ENCODE measurements at places on chromosomes 2 and 18.
A peak's percentile ranks its signal among the peaks of the same experiment; 100 is the strongest.

GRCh38 chr2:130916438-130916705 lies 79.7 kb downstream of the ARHGEF4 start:
- DNase-seq = no peak

- DNase-seq = no peak
Measured at GRCh38 chr18:5977022-5977421, 81.7 kb upstream of the TMEM200C start.

DNA sequence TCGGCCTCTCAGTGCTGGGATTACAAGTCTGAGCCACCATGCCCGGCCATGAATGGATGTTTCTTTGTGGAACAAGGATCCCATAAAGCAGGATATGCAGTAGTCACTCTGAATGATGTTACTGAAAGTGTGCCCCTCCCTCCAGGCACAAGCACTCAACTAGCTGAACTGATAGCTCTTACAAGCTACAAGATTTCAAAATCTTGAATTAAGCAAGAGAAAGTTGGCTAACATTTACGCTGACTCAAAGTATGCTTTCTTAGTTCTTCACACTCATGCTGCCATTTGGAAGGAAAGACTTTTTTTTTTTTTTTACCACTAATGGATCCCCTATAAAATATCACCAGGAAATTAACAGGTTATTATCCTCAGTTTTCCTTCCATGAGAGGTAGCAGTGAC lies 549.0 kb upstream of the PKDCC start:
- no peak for DNase-seq

DNA sequence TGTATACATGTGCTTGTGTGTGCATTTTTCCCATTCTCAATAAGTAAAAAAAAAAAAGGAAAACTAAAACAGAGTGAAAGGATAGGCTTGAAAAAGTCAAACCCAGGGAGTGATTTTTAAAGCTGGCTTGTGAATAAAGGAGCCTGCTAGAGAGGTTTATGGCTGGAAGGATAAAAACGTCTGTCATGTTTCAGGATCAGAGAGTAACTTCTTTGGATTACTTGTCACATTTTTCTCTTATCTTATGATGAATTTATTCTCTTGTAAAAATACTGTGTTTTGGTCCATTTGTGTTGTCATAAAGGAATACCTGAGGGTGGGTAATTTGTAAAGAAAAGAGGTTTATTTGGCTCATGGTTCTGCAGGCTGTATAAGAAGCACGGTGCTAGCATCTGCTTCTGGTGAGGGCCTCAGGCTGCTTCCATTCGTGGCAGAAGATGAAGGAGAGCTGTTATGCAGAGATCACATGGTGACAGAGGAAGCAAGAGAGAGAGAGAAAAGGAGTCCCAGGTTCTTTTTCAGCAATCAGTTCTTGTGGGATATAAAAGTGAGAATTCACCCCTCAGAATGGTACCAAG lies 89.1 kb downstream of the OSBPL6 start:
- DNase-seq = no peak

DNA sequence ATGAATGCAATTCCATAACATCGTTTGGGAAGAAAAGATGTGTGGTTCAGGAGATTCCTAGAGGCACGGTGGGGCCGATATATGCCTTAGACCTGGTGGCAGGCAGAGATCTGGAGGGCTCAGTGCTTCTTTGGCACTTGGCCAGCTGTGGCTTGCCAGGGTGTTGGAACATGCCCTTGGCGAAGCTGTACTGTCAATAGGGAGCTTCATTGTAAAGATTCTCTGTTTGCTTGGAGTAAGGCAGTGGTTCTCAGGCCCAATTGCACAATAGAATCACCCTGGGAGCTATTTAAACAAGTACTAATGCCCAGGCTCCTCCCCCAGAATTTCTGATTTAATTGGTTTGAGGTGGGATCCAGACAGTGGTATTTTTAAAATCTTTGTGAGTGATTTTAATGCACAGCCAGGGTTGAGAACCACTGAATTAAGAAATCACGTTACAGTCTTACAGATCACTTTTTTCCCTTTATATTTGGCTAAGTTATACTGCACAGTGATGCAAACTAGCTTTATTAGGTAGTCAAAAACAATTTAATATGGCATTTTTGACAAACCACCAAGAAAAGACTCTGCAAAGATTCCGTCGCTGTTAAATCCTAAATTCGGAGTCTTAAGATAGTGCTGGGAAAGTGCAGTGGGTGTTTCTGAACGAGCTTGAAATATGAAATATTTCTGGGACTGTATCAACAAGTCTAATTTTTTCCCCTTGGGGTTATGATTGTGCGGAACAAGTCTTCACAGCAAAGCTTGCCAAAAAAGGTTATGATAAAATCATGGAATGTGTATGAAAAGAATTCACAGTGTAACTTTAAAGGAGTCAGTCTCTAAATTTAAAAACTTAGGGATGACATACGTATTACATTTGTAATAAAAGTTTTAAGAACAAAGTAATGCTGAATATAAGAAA lies 78.0 kb downstream of the CRIM1 start:
- no peak for DNase-seq

DNA sequence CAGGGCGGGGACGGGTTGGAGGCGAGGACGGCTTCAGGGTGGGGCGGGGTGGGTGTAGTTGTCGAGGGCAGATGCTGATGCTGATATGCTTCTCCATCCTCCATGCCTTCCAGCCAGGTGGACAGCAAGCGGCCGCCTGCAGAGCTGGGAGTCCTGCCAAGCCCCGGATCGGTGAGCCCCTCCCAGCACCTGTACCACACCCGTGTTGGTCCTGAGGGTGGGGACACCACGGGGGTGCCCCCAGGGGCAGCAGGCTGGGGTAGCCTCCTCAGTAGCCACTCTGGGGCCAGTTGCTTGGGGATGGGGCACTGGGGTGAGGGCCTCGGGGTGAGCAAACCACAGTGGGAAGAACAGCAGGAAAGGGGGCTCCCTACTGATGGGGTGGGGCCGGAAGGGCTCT lies 2.6 kb downstream of the ANO7 start:
- DNase-seq = no peak

DNA sequence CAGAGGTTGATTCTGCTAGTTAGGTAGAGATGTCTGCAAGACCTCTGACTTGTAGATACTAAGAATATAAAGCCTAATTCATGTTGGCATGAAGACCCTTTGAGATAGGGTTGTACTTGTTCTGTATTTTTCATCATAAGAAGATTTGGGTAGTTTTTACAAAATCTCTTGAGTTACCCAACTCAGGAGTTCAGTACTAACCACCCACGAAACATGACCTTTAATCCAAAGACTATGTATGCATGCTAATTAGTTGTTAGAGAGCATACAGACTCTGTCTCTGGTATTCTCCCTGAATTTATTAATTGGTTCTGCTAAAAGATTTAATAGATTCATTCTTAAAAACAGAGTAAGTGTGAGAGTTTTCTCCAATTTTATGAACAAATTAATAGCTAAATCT lies 16.9 kb downstream of the PECR start:
- no peak for DNase-seq

DNA sequence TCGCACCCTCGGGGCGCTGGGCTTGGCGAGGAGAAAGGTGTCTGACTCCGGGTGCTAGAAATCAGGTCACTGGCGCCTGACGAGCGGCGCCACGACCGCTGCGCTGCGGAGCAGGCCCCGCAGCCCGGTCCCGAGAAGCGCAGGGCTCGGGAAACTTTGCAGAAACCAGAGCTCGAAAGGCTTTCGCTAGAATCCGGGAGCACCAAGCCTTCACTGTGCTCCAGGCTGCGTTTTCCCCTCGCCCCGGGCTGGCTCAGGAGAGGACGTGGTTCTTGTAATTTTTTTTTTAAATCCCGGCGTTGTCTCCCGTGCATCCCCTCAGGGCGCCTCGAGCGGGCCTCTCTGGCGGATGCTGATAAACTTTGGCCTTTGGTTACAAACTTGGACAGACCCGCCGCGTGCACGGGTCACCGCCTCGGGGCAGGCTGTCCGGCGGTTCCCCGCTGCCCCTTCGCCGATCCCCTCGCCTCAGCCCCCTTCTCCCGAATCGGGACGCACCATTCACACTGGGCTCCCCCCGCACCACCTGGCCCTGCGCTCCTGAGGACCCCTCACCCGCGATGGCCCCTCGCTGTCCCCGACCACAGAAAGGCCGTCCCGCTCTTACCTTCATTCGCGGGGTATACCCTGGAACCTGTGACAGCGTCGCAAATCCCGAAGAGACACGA lies 419 bp downstream of the EPHA4 start:
- no peak for DNase-seq

DNA sequence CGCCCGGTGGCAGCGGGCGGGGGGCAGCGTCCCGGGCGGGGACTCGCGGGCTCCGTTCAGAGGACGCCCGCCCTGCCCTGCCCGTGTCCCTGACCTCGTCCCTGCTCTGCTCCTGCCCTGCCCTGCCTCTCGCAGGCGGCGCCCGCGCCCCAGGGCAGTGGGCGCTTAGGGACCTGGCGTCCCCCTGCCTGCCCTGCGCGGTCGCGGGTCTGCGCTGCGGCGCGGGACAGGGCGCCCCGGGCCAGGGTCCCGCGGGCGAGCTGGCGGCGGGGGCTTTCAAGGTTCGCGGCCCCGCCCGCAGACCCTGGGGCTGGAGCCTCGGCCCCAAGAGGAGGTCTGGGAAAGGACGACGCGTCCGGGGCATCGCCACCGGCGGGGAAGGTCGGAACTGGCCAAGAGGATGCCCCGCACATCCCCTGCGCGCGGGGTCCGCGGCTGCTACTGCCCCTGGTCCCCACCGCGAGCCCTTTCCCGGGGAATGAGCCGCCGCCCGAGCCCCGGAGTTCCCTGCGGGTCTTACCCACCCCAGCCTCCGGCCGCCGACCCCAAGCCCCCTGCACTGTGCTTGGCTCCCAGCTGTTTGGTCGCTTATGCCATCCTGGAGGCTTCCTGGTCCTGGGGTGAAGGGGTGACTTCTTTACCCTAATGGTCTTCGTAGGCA lies 679 bp downstream of the RNF144A start:
- peak; percentile 47 for DNase-seq

- no peak for DNase-seq
Measured at GRCh38 chr2:85681372-85681763, 12.8 kb upstream of the GNLY start.

DNA sequence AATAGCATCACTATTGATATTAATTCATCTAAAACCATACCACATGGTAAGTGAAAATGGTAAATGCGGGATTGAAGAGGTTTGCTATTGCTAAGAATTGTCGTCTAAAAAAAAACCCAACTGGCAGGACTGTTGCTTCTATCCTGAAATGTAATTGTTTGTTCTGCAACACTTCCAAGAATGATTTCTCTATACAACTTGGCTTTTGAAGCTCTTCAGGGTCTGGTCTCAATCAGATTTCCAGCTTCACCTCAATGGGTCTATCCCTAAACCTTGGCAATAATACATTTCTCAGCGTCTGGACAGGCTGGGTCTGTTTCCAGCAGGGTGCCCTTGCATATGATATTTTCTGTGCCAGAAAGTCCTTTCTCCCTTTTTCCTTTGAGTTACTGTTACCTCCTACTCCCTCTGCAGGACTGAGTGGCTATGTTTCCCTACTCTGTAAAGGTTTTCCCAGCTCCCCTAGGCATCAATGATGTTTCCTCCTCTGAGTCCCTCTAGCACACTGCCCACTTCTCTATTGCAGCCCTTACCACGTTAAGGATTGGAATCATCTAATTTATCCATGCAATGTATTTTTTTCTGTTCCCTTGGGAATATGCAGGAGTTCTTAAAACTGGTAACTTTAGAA lies 118.2 kb upstream of the REV1 start:
- no peak for DNase-seq

DNA sequence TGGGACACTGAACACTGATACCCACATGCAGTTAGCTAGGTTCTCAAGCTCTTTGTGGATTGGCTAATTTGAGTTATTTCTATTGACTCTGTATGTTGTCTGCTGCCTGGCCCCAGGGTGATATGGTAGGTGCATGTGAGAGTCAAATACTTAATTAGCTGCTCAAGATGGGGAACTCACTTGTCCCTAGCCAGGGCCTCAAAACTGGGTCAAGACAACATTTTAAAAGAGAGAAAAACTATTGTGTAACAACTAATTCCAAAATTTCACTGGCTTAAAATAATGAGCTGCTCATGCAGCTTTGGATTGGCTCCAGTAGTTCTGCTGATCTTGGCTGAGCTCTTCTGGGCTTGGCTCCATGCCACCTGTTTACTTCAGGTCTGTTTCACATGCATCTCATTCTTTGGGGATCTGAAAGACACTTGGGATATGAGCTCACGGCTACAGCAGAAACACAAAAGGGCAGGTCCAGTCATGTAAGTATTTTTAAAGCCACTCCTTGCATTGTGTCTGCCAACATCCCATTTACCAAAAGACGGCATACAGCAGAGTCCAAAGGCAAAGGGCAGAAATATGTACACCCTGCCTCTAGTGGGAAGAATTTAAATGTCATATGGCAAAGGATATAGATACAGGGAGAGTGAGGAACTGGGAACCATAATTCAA lies 716.8 kb downstream of the SUCLG1 start:
- no peak for DNase-seq

- peak; percentile 75 for DNase-seq
Measured at GRCh38 chr18:21191596-21192307, 50.3 kb upstream of the GREB1L start.

GRCh38 chr2:74221604-74222299 lies 23.3 kb downstream of the MTHFD2 start:
- no peak for DNase-seq

GRCh38 chr18:57148263-57148662 lies 1.4 kb downstream of the BOD1L2 start:
- no peak for DNase-seq

DNA sequence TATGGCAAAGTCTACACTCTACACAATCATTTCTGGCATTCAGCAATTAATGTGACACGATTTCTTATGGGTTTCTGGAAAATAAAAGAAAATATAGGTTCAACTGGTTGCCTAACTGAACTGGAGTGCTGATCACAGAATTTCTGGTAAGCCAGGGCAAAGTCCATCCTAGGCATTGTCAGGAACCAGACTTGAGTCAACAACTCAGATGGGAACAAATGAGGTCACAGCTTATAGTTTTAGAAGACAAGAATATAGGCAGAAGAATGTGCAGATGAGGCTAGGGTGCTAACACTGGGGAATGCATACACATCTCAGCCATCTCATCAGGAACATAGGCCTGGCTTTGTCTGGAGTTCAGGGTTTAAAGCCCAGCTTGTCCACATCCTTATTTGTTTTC lies 317.2 kb upstream of the ID2 start:
- DNase-seq = no peak

DNA sequence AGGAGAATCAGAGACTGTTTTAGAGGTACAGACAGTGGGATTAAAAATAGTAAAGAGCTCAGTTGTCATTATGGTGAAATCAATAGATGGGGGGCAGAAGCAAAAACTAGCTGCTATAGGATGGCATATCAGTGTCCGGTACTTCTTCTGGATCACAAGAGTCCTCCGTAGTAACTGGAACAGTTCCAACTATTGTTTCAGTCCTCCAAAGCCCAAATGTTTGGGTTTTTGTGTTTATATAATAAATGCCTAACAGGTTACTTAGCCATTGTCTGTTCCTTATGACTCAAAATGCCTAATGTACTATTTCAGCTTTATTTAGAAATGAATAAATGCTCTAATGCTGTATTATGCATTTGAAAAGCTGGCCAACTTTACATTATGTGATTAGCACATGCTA lies 401.2 kb downstream of the PTH2R start:
- no peak for DNase-seq

GRCh38 chr18:46772357-46772756 lies 15.5 kb upstream of the ST8SIA5 start:
- DNase-seq = peak; percentile 50

GRCh38 chr18:71878226-71878625 lies 665.9 kb downstream of the CBLN2 start:
- DNase-seq = no peak

- DNase-seq = no peak
Measured at GRCh38 chr18:33114749-33115148, 325.8 kb downstream of the CCDC178 start.

GRCh38 chr18:65146482-65147021 lies 604.3 kb upstream of the CDH7 start:
- no peak for DNase-seq

Data from H9 (cell line).